ENCODE measurements at places on chromosomes 5 and 9.

DNA sequence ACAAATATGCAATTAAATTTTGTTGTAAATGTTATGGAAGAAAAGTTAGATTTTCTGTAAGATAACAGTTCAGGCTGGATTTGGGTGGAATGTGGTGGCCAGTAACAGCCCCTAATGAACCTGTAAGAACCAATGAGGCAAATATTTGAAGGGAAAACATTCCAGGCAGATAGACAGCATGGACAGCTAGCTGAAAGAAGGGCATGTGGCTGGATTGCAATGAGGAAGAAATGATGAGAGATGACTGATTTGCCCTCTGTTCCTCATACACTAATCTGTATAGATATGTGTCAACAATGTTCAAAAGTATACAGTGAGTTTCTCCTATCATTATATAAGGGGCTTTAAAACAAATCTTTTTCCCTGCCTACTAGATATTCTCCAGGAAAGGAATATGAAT lies 58.8 kb downstream of the MAN2A1 start:
- DNase-seq = no peak

DNA sequence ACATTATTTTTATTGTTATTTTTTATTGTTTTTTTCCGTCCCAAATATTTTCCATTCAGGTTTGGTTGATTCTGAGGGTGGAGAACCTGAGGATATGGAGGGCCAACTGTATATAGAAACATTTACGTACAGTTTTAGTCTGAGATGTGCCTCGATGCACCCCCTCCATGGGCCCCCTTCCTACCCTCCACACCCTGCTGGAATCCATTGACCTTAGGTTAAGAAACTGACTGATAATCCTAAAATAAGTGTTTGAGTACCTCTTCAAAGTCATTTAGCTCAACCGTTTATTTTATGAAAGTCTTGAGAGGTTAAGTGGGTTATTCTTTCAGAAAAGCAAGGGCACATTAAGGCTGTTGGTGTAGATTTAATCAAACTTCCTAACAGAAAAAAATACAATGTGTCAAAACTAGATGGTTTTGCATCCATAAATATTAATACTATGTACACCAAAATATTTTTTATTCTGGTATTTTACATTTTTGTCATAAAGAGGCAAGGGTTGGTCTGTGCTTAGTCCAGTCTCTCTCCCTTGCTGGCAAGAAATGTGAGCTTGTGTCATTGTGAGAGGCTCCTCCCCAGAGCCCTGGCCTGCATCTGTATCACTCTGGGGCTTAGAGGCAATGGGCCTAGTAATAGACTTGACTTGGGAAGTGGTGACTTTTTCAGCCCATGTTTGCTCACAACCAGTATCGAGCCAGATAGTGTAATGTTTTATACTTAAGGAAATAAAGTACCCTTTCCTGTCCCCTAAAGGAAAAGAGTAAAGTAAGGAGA lies 15.7 kb downstream of the MTRR start:
- no peak for DNase-seq

DNA sequence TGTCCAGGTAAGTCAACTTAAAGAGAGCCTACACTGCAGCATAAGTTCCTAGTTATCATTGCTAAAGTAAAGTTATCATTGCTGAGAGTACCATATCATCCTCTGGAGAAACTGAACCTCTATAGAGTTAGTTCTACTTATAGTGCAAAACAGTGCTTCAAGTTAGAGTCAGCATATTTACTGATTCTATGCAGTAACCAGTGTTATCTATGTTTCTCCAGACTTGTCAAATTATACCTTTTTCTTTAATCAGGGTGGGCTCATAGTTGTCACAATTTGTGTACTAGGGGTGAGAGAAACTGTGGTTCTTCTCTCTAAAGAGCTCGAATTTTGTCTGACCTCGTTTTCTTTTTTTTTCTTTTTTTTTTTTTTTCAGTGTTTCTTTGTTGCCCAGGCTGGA lies 79.6 kb downstream of the ANXA2R start:
- no peak for DNase-seq

DNA sequence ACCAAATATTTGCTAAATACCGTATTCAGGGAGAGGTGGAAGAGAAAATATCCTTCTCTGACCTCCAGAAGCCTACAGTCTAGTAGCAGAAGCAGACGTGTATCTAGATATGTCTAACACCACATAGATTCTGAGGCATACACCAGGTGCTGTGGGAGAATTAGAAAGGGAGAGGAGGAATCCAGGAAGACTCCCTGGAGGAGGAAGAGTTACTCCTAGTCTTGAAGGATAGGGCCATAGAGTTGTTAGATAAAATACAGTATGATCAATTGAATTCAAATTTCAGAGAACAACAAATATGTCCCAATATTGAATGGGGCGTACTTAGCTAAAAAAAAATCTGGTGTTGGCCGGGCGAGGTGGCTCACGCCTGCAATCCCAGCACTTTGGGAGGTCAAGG lies 58.7 kb downstream of the TMOD1 start:
- no peak for DNase-seq

- no peak for DNase-seq
These were observed 79.5 kb upstream of the ZNF608 start for GRCh38 chr5:124825983-124826337.

DNA sequence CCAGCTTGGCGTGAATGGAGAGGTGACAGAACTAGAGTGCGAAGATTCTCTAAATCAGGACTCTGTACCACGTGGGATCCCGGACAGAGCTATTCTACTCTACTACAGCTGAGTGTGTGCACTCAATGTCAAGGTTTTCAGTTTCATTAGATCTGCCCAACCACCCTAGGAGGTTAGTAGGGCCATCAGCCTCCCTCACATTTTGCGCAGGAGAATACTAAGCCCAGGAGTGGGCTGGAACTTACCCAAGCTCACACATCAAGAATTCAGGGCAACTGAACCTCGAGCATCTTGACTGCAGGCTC lies 68.3 kb upstream of the TBC1D2 start:
- DNase-seq = no peak

DNA sequence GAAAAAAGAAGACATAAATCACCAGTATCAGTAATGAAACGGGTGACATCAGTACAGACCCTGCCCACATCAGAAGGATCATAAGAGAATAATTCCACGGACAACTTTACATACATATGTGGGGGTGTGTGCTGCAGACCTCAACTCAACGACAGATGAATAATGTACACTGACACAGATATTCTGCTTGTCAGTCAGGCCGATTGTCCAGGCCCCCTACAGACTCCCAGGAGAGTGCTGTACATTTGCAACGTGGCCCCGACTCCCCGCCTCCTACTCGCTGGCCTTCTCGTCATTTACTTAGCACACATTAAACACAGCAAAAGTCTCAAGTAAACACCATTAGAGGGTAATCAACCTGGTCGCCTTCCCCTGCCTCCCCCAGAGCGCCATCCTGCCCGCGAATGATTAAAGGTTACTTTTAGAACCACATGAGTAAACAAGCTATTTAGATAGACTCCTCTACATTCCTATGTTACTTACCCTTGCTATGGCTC lies 3.5 kb upstream of the TMED9 start:
- no peak for DNase-seq
